SHP77 treated with DMSO at 0.1 percent for 48 hours (cell line): ENCODE measurements at places on chromosomes 6 and 20.

DNA sequence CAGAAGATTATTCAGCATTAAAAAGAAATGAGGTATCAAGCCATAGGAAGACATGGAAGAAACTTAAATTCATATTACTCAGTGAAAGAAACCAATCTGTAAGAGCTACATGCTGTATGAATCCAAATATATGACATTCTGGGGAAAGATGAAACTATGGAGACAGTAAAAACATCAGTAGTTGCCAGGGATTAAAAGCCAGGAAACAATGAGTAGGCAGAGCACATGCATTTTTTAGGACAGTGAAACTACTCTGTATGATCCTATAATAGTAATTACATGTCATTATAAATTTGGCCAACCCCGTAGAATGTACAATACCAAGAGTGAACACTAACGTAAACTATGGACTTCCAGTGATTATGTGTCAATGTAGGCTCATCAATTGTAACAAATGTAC, 92.8 kb upstream of the RNF217 start:
- no peak for DNase-seq

GRCh38 chr6:104014163-104014959, 845.4 kb downstream of the HACE1 start:
- DNase-seq: no peak

GRCh38 chr6:11236076-11236750, 3.7 kb upstream of the NEDD9 start:
- no peak for DNase-seq

GRCh38 chr6:12182676-12183075, 107.5 kb upstream of the EDN1 start:
- DNase-seq: no peak

DNA sequence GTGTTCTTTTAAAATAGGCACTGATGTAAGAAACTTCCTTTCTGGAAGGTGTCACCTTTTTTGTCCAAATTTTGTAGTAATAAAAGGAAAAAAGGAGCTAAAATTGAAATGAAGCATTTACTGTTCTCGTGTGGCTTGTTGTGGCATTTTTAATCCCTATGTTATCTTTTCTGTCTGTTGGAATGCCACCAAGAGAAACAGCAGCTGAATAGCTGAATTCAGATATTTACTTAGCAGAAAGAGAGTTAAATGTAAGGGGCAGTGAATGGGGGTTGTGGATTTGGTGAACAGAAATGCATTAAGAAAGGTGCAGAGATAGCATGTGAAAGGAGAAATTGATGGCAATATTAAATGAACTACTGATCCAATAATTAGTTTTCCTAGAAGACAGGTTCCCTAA, 573.6 kb upstream of the EPHA7 start:
- DNase-seq: peak; percentile 12

DNA sequence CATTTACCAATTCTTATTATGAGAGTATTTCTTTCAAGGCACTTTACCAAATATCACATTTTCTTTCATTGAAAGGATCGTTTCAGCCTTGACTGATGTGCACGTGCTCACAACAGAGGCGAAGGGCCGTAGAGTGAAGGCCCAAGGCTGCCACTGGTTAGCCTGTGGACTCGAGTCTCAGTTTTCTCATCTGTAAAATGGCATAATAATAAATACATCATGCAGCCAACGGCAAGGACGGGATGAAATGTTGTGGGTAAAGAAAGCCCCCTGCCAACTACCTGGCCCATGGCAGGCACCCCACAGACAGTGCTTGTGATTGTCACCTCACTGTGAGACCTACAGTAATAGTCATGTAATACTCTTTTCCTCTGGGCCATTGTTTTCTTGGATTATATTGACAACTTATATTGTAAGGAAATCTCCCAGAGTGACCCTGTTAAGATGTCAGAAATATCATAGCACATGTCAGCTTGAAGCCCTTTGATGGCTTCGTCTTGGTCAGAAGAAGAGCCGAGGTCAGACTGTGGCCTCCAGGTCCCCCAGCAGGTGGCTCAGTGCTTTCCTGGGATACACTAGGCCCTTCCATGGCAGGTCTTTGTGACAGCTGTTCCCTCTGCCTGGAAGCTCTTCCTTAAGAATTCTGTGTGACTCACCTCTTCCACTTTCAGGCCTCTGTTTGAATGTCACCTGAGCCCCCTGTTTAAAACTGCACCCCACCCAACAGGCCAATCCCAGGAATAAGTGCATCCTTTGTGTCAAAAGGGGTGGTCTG, 36.3 kb downstream of the FAM50B start:
- no peak for DNase-seq

DNA sequence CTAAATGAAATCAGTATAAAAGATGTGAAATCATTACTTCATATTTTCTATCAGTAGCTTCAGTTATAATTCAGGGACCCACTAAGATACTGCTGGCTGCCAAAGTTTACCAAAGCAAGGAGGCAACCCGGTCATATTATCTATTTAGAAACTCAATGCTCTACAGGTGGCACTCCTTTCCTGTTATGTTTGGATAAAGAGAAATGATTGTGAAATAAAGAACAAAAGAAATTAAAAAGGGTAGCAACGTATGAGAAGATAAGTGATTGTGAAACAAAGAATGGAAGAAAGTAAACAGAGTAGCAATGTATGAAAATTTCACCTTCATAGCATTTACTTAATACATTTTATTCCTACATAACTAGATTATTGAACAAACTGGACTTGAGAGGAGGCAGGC, 45.2 kb downstream of the RSPH3 start:
- no peak for DNase-seq

- DNase-seq: no peak
Measured at GRCh38 chr6:54107470-54108090, 3.7 kb upstream of the MLIP start.

DNA sequence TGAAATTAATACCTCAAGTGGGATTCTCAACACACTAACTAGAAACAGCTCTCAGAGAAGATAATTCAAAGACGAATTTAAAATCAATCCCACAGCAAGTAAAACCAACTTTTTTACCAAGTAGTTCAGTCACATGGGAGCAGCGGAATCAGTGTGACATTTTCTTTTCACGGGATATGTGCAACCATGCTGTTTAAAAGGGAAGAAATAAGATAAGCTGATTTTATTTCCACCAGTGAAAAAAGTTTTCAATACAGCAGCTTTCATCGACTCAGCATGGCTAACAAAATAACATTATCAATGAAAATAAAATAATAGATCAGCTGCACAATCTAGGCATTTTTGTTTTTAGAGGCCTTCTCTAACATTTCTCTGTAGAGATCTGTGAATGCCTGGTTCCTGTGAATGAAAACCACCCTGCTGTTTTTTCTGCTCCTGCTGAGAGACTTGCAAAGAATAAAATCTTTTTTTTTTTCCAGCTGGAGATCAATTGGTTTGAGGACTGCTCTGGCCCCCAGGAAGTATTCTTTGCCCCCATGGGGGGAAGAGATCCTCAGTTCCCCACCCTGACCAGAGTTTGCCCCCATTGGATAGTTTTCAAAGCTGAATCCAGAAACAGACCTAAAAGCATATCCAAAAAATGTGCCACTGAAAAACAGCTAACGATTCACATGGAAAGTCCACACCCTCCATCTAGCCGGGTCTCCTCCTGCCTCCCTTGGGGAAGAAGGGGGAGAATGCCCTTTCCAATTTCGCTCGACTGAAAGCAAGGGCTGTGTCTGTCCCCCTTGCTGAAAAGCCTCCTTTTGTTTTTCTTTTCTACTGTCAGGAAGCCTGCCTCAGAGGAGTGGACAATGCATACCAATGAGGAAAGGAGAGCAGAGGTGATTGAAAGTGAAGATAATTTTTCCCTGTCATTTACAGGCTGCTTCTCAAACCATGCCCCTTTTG, 317.6 kb downstream of the PRKN start:
- DNase-seq: no peak

DNA sequence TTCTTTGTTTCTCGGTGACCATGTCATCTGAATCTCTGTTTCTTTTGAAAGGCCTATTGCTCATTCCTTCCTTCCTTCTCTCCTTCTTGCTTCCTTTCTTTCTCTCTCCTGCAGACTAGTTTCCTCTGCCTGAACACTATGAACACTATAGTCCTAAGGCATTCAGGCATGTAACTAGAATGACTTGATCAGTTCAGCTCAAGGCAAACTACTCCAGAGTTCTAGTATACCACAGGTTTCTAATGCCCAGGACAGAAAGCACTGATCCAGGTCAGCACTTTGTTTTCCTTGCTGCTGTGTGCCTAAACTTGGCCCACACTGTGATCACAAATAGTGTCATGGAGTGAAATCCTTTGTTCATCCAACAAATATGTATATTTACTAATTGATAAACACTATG, 324.1 kb upstream of the GJE1 start:
- no peak for DNase-seq

DNA sequence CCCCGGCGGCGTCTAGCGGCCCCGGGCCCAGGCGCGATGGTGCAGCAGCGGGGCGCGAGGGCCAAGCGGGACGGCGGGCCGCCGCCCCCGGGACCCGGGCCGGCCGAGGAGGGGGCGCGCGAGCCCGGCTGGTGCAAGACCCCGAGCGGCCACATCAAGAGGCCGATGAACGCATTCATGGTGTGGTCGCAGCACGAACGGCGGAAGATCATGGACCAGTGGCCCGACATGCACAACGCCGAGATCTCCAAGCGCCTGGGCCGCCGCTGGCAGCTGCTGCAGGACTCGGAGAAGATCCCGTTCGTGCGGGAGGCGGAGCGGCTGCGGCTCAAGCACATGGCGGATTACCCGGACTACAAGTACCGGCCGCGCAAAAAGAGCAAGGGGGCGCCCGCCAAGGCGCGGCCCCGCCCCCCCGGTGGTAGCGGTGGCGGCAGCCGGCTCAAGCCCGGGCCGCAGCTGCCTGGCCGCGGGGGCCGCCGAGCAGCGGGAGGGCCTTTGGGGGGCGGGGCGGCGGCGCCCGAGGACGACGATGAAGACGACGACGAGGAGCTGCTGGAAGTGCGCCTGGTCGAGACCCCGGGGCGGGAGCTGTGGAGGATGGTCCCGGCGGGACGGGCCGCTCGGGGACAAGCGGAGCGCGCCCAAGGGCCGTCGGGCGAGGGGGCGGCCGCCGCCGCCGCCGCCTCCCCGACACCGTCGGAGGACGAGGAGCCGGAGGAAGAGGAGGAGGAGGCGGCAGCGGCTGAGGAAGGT, 715 bp downstream of the SOX12 start:
- peak; percentile 28 for DNase-seq

DNA sequence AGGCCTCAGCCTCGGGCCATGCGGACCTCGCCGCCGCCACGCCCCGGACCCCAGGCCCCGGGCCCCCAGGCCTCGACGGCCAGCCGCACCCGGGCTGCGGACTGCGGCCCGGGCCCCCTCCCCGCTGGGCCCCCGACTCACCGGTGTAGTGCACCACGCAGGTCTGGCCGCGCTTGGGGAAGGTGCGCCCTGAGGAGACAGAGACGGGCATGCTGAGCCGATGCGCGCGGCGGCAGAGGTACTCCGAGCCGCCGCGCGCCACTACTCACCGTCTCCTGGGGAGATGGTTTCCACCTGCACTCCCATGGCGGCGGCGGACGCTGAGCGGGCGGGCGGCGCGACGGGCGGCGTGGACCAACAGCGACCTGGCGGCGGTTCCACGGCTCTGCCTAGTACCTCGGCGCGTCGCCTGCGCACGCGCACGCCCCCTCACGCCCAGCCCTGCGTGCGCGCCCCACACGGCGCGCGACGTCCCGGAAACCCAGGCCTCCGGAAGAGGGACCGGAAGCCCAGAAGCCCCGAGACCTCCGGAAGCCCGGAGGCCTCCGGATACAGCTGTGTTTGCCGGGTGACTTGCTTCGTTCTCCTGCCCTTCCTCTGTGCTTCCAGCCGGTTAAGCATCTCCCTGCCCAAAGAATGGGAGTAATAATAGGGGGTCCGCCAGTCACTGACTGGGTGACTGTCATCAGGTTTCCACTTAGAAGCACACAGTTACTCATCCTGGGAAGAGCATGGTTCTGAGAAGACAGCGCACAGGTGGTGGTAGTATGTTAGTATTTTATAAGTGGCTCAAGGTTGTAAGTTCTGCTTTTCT, at the start of gene FKBP1A:
Gene FKBP1A, minus strand, starts transcription at position 362 of the 814 bp plus-strand sequence. Its CDS starts 56 bp downstream, at position 306.
- peak; percentile 85 for DNase-seq

- DNase-seq: no peak
Measured at GRCh38 chr6:144330017-144330987, 45.2 kb downstream of the UTRN start.

- no peak for DNase-seq
Measured at GRCh38 chr6:102381203-102381602, 987.7 kb downstream of the GRIK2 start.

- DNase-seq: no peak
Measured at GRCh38 chr6:16544521-16544920, 216.7 kb downstream of the ATXN1 start.

GRCh38 chr6:36368921-36369865, 18.3 kb downstream of the ETV7 start:
- DNase-seq: peak; percentile 38

DNA sequence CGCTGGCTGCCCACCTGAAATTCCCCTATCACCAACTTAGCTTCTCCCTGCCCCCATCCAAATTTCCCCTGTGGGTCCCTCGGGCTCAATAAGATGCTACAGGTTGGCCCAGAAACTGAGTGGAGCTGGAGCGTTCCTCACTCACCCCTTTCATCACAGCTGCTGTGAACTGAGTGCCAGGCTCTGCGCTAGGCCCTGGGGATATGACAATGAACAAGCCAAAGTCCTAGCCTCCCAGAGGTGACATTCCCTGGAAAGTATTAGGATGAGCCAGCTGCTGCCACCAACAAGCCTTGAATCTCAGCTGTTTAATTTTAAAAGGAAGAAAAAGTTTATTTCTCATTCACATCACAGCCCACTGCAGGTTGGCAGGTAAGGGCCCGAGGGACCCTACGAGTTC, 86.6 kb upstream of the EYA2 start:
- no peak for DNase-seq

- no peak for DNase-seq
Measured at GRCh38 chr6:108557494-108558371, 3.0 kb upstream of the FOXO3 start.

- DNase-seq: no peak
Measured at GRCh38 chr6:117395164-117395563, 30.6 kb downstream of the ROS1 start.

DNA sequence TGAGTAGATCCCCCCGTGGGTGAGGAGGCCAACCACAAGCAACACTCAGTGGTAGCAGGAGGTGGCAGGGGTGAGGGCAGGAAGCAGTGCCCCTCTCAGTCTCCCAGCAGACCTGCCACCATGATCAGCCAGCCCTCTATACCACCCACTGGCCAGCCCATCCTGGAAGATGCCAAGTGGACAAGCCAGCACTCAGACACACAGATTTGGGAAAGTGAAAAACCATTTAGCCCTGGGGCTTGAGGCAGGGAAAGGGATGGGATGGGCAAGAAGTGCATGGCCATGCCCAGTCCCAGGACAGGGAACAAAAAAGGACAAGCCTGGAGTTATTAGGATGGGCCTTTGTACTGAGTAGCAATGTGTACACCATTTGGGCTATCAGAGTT, 76.9 kb downstream of the HFE start:
- no peak for DNase-seq

DNA sequence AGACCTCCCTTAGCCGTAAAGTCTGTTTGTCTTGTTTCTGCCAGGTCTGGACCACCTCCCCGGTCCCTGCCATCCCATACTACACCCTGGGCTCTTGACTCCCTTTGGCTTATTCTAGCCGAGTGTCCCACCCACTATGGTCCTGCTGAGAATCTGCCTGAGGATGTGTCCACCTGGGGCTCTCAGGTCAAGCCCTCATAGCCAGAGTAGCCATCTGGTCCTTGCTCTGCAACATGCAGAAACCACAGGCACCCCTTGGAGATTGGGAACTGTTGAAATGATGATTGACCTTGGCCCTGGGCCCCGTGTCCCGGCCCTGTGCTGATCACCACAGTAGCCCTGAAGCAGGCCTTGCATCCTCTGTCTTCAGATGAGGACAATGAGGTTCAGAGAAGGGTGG, 44.0 kb downstream of the VSTM2L start:
- no peak for DNase-seq

- no peak for DNase-seq
Measured at GRCh38 chr6:28349344-28349891, 329 bp upstream of the ZKSCAN3 start.

GRCh38 chr6:46876126-46876525, 45.6 kb downstream of the ADGRF5 start:
- DNase-seq: peak; percentile 33
